ENCODE measurements at places on chromosomes 7 and 10.

- DNase-seq: no peak
Measured at GRCh38 chr7:126557271-126557670, 695.5 kb downstream of the GRM8 start.

DNA sequence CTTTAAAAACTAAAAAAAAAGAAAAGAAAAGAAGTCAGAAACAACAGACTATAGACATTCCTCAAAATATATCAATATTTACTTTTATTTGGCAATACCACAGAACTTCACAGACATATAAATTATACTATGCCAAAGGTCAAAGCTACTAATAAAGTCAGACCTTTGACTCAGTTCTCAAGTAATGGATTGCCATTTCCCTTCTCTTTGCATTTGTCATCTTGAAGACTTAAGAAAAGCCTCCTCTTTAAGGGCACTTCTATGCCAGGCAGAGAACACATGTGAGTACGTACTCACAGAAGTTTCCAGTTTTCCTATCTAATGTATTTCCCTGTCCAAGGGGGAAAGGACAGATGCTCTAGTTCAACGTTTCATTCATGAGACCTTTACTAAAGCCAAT is 37.6 kb downstream of the TNPO3 start:
- DNase-seq: no peak

DNA sequence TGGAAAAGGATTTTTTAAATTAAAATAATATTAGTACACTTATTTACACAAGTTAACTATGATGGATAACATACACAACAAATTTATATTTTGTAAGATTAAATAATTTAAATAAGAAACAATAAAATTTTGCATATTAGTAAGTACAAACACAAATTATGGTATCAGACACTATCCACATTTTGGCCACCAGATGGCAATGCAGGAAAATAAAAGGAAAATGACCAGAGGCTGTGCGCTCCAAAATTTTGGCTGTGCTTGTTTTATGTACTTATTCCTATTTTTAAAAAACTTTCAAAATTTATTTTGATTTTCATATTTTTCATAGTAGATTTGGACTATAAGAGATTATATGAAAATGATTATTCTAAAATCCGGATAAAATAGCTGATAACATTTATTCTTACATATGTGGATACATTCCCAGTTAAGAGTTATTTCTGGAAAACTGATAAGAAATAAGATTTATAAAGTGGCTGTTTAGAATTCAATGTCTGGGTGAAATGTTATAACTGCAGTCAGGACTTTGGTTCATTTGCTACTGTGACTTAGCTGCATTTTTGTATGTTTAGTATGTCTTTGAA is 274.7 kb upstream of the HGF start:
- DNase-seq: no peak

- DNase-seq: no peak
Measured at GRCh38 chr7:18873734-18874336, 243.6 kb downstream of the TWIST1 start.

DNA sequence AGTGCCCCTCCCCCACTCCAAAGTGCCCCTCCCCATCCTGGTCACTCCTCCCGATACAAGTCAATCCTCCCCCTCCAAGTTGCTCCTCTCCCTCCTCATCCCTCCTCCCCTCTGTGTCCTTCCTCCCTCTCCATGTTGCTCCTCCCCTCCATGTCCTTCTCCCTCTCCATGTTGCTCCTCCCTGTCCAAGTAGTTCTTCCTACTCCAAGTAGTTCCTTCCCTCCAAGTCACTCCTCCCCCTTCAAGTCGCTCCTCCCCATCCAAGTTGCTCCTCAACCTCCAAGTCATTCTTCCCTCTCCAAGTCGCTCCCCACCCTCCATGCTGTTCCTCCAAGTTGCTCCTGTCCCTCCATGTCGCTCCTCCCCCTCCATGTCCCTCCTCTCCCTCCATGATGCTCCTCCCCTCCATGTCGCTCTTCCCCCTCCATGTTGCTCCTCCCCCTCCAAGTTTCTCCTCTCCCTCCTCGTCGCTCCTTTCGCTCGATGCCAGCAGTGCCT is 8.6 kb upstream of the WBP1L start:
- no peak for DNase-seq

DNA sequence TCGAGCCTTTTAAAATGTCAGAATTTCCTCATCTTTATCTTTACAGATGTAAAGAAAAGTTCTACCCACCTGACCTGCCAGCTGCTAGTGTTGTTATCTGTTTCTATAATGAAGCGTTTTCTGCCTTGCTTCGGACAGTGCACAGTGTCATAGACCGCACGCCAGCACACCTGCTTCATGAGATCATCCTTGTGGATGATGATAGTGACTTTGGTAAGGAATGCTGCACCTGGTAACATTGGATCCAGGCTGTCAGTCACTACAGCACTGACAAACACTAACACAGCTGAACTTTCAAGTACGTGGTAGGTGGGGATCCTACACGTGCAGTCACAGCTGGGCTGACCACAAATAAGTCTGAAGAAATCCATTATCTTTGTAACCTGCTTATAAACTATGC is 77.6 kb downstream of the GALNT11 start:
- no peak for DNase-seq

DNA sequence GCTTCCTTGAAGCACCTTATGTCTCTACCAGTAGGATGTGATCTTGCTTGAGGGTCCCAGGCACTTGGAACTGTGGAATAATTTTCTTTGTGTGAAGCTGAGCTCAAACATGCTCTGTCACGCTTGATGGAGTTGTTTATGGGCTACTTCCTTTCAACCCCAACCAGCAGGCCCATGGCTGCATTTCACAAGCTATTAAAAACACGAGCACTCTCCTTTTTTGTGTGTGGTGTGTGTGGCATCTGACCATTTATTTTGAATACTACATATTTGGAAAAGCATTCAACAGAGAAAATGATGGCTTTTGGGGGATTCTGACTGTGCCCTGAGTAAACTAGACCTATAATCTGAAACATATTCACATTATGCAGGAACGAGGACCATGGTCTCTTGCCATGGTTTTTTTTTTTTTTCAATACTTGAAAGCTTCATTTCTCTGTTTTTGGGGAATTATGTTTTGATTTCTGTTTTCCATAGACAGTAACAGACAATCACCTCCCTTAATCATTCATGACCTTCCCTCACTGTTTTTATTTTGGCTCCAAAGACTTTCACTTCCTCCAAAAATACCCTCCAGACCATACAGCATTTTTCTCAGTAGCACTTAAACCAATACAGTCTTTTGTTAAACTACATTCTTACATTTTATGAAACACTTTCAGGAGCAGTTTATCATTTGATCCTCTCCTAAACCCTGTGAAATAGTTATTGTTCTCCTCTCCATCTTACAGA is 233.6 kb upstream of the BMPER start:
- DNase-seq: no peak

DNA sequence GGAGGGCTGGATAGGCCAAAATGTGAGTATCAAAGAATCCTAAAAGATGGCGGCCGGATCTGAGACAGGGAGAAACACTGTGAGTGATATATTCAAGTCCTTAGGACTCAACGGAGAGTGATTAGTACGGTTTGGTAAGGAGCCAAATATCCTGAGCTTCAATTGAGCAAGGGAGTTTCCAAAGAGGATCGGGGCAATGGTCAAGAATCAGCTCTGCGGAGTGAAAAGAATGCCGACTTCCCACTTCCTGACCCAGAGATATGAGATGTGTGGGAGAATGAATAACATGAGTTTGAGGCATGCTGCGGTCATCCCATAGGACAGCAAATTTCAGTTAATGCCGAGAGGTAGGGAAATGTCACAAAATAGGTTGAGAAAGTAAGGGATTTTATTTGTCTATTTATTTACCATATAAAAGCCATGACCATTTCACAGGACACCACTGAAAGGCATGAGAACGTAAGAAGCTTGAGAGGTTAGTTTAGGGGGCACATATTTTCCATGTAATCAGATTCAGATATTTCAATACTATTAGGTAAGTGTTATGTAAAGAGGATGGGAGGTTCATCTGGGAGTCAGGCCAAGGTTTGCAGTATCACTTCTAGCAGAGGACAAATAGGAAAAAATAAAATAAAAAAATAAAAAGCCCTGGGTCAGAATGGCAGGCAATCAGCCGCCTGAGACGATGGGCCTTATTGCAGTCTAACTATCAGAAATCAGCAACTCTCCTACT is 165.6 kb downstream of the HGF start:
- no peak for DNase-seq

DNA sequence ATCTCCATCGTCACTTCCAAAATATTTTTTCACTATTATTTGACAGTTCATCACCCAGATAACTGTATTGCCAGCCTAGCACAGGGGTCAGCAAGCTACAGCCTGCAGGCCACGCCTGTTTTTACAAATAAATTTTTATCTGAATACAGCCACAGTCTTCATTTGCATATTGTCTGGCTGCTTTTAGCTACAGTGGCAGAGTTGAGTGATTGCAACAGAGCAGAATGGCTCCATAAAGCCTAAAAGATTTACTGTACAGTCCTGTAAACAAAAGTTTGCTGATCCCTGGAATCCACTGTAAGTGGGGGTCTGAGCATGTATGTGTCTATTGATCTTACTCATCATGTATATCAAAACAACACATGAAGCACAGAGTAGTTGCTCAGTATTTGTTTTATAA is 45.9 kb upstream of the GNAI1 start:
- no peak for DNase-seq

GRCh38 chr7:2638224-2638991 is 6.6 kb downstream of the TTYH3 start:
- DNase-seq: no peak

GRCh38 chr7:127411176-127411575 is 18.7 kb upstream of the ZNF800 start:
- no peak for DNase-seq

DNA sequence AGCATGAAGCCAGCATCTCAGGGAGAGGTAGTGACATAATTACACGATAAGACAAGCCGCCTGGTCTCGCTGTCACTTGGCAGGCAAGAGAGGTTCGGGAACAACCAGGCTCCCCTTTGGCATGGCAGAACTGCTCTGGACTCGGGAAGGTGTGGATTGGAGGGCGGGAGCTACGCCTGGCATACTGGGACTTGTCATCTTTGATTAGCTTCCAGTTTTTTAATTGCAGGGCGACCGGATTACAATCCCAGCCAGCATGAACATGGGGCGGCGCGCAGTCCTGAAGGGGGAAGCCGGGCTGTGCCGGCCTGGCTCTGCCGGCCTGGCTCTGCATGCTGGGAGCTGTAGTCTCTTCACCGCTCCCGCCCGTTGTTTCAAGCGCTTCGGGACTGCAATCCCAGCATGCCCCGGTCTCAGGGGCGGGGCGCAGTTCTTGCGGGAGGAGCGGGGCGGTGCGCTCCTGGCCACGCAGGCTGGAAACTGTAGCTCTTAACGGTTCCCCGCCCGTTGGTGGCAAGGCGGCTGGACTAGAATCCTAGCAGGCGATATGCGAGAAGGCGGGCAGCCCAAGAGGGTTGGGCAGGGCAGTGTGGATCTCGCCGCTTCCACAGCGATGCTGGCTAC is 45.5 kb upstream of the ZNF716 start:
- no peak for DNase-seq

DNA sequence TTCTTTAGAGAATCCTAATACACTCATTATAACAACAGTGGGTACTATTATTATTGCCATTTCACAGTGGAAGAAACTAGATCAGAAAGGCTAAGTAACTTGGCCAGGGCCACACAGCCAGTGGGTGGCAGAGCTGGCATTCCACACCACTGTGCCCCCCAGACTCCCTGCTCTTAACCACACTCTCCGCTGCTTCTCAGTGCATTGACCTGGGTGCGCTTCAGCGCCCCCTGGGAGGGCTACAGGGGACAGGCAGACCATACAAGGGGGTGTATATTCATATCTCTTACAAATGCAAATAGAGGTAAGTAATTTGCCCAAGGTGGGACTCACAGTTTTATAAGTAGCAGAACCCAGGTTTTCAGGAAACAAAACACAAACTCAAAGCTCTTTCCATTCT is 77.0 kb upstream of the NMT2 start:
- DNase-seq: no peak

- DNase-seq: no peak
Measured at GRCh38 chr7:53311205-53311604, 275.8 kb downstream of the POM121L12 start.

DNA sequence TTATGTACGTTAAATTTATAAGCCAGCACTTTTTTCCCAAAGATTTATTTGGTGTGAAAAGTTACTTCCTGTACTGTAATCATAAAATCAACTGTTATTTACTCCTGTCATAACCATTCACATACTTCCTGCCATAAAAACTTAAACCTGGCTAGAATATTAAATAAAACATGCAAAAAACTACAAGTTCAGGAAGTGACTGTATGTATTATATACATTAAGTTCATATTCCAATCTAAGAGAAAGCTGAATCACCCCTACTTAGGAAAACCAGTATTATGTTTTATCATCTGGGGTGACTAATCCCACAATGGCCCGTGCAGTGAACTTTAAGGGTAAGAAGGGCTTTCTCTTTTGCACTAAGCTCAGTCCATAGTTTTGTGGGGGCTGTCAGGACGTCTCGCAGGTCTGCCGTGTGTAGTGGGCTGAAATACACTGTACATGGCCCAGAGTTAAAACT is 183.7 kb upstream of the KLF14 start:
- DNase-seq: no peak

DNA sequence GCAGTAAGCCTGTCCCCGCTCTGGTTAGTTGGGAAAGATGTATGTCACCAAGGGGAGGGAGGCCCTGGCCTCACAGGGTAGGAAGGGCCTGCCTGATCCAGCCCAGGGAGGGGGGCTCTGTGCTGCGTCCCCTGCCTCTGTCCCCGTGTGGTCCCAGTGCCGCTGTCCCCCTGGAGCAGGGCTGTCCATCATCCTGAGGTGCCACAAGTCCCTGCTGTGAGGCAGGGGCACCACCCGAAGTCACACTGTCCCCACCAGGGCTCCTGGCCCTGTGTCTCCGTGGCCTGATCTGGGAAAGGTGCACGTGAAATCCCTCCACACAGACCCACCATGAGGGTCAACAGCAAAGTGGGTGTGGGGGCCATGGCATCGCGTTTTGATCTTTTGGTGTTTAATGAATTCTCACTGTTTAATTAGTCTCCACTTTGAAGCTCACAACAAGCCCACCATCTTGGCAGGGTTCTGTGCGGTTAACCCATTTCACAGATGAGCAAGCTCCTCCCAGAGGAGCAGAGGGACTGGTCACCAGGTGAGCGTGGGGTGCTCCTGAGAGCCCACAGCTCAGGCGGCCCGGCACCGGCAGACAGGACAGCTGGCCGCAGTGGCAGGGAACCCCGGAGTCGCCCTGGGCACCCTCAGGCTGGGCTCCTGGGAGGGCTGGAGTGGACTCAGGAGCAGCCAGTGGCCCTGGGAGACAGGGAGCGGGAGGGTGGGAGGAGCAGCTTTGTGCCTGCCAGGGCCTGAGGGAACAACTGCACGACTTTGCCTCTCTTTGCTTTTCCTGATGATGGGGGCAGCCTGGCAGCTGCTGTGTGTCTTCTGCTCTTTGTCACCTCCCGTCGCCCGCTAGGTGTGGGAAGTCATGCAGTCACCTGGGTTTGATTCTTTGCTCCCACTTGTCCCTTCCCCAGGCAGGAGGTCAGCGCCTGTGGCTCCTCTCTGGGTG is 12.0 kb upstream of the CRYGN start:
- DNase-seq: no peak

DNA sequence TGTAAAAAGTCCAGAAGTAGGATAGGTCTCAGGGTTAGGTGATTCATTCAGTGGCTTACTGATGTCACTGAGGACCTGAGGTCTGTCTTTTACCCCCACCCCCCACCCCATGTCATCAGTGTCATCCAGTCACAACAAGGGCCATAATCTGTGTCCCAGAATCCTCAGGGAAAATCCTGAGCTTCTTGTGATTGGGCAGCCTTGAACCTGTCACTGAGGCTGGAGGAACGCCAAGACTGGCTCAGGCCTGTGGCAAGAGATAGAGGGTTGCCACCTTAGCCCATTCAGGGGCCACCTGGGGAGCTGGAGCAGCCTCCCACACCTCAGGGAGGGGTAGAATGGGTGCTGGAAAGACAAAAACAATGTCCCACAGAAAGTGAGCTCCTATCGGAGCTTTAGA is 29.7 kb downstream of the NUB1 start:
- DNase-seq: no peak

GRCh38 chr10:43192884-43193283 is 54.6 kb downstream of the CSGALNACT2 start:
- DNase-seq: no peak
